ENCODE measurements at places on chromosomes 3 and 15.

DNA sequence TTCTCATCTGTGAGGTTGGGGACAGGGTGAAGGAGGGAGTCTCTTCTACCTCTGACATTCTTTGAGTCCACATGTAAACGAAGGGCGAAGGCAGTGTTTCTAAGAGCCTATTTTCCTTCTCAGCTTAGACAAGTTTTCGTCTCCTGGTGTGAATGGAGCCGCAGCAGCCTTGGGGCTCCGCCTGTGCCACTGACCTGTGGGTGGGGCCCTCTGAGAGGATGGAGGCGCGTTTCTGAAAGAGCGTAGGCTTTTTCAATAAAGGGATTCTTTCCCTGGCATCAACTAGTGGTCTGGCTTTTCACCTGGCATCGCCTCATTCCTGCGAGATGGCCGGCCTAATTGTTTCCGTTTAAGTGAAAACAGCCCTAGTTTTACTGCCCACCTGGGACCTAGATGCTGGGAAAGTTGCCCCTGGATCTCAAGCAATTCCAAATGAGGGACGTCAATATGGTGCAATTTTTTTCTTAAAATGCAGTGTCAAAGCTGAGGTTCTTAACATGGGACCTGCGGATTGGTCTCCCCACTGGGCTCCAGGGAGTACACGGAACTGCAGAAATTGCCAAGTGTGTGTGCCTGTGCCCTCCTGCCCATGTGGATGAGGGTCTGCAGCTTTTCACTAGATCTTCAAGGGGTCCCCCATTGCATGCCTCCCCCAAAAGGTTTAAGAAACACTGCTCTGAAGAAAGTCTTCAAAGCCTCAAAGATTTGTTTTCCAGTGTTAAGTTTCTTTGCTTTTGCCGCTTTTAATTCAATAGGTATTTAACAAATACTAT lies 958 bp downstream of the GLDN start:
- H3K36me3 ChIP-seq: no peaks in the 10 kb centered on the region
- H3K27me3 ChIP-seq: no peaks in the 10 kb centered on the region
- DNase-seq: no peak
- H3K4me3 ChIP-seq: peak overlapping the region; percentile 77
- H3K27ac ChIP-seq: peak overlapping the region; percentile 94
- H3K4me1 ChIP-seq: no peaks in the 10 kb centered on the region

DNA sequence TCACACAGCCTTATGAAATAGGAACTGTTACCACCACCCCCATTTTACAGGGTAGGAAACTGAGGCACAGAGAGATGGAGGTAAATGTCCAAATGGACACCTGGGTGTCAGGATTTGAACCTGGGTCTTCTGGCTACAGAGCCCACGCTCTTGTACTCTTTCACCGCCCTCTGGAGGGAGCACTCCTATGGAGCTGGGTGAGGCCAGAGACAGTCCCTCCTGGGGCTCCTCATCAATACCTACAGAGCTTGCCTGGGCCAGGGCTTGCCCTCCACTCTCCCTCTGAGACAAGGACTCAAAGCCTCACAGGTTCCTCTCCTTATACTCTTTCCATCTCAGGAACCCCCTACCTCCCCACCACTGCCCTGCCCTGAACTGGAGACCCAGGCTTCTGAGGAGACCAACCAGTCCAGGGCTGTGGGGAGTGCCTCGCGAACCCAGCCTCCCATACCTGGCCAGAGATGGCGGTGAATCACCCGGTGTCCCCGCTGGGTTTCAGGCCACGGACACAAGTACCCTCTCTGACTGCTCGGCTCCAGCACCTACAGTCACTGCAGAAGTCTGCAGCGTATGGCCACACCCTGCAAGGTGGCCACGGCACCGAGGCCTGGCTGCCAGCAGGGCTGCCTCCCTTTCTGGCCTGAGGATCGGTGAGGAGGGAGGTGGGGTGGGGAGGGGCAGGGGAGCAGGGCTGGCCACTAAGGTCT lies 22.1 kb upstream of the ATP2B2 start:
- H3K36me3 ChIP-seq: no peaks in the 10 kb centered on the region
- peak; percentile 50 for DNase-seq
- no peak overlapping the region for H3K27ac ChIP-seq
- no peaks in the 10 kb centered on the region for H3K27me3 ChIP-seq
- no peak overlapping the region for H3K4me3 ChIP-seq
- H3K4me1 ChIP-seq: no peaks in the 10 kb centered on the region

- H3K27me3 ChIP-seq: no peaks in the 10 kb centered on the region
- no peak overlapping the region for H3K27ac ChIP-seq
- H3K36me3 ChIP-seq: no peaks in the 10 kb centered on the region
- DNase-seq: no peak
- H3K4me3 ChIP-seq: no peak overlapping the region
- H3K4me1 ChIP-seq: no peaks in the 10 kb centered on the region
Observed at GRCh38 chr3:44833394-44833793, 28.3 kb upstream of the TMEM42 start.

GRCh38 chr3:106048946-106049481 lies 180.2 kb upstream of the CBLB start:
- no peak overlapping the region for H3K4me3 ChIP-seq
- H3K27me3 ChIP-seq: no peaks in the 10 kb centered on the region
- H3K36me3 ChIP-seq: no peaks in the 10 kb centered on the region
- no peaks in the 10 kb centered on the region for H3K4me1 ChIP-seq
- no peak for DNase-seq
- H3K27ac ChIP-seq: no peak overlapping the region

- H3K36me3 ChIP-seq: peaks cover 25% of the 10 kb centered on the region
- no peak overlapping the region for H3K4me3 ChIP-seq
- no peak overlapping the region for H3K27ac ChIP-seq
- no peaks in the 10 kb centered on the region for H3K4me1 ChIP-seq
Observed at GRCh38 chr3:28326458-28326926, 22.0 kb upstream of the ZCWPW2 start.

DNA sequence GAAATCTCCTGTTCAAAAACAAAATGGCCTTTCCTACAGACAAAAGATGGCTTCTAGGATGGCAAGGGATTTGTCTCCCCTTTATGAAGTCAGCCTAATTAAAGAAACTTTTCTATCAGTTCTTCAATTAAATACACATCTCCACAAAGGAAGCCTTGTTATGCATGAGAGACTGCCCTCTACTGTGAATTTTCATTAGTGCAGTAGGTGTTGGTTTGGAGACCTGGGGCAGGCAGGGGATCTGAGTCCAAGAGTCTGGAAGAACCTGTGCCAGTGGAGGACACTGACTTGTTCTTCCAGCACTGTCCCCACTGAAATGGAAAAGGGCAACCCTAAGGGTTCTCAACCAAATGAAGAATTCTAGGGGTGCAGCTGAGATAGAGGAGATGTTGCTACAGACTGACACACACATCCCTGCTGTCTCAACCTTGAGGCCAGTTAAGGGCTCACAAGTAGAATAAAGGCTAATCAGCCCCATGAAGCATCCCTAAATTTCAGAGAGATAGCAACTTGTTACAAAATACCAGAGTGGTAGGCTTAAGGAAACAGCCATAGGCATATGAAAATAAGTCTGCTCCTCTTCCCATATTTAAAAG lies 174.0 kb upstream of the PRICKLE2 start:
- H3K27ac ChIP-seq: no peak overlapping the region
- no peaks in the 10 kb centered on the region for H3K27me3 ChIP-seq
- no peaks in the 10 kb centered on the region for H3K4me1 ChIP-seq
- H3K36me3 ChIP-seq: no peaks in the 10 kb centered on the region
- DNase-seq: no peak
- no peak overlapping the region for H3K4me3 ChIP-seq

- H3K36me3 ChIP-seq: peaks cover 23% of the 10 kb centered on the region
- DNase-seq: no peak
- H3K27me3 ChIP-seq: no peaks in the 10 kb centered on the region
- H3K4me3 ChIP-seq: no peak overlapping the region
Observed at GRCh38 chr15:74682954-74683353, 12.9 kb downstream of the EDC3 start.

DNA sequence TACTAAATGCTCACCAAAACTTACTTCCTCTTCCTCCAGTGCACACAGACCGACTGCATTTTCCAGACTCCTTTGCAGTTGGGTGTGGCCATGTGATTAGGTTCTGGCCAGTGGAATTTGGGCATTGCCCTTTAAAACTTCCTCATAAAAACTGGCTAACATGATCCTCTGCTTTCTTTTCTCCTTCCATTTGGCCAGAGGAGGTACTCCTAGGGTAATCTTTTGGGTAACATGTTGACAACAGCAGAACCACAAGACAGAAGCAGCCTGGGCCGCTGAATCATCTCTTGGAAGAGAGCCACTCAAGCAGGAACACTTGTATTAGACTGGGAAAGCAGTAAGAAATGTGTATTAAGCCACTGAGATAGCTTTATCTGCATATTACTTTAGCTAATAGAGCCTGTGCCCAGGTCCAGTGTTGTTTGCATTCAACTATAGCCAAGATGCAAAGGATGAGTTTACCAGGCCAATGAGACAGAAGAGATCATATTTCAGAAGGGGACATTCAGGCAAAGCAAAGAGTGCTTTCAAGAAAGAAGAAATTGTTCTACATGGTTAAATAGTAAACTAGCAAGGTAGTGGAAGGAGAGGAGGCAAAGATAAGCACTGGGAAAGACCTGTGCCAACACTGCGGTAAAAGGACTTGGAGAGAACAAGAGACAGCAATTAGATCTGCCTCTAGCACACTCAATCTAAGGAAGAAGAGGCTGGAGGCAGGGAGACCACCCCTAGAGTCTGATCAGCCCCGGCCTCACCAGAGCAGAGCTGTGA lies 79.8 kb downstream of the PLCH1 start:
- H3K27ac ChIP-seq: no peak overlapping the region
- no peaks in the 10 kb centered on the region for H3K4me1 ChIP-seq
- H3K27me3 ChIP-seq: no peaks in the 10 kb centered on the region
- peak; percentile 69 for DNase-seq
- no peak overlapping the region for H3K4me3 ChIP-seq

GRCh38 chr3:158774965-158775364 lies 26.9 kb upstream of the MFSD1 start:
- no peak overlapping the region for H3K4me3 ChIP-seq
- no peak overlapping the region for H3K27ac ChIP-seq
- no peaks in the 10 kb centered on the region for H3K27me3 ChIP-seq

DNA sequence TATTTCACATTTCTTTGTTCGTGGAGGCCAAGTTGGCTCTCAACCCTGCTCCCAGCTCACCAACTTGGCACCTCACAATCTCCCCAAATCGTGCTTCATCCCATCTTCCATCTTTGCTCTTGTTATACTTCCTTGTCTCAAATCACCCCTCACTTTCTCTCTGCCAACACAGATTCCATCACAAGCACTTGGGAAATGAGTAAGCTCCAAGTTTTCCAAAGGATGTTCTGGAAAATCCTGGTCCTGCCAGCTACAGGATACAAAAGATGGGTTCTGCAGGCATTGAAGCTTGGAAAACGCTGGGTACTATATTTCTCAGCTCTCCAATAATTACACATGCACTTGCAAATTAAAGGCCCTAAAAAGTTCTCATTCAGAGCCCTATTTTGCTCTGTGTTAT lies 4.1 kb upstream of the TM4SF4 start:
- H3K4me3 ChIP-seq: no peak overlapping the region
- H3K27me3 ChIP-seq: no peaks in the 10 kb centered on the region
- peaks cover 6% of the 10 kb centered on the region for H3K4me1 ChIP-seq
- no peak for DNase-seq
- no peaks in the 10 kb centered on the region for H3K36me3 ChIP-seq
- H3K27ac ChIP-seq: no peak overlapping the region

DNA sequence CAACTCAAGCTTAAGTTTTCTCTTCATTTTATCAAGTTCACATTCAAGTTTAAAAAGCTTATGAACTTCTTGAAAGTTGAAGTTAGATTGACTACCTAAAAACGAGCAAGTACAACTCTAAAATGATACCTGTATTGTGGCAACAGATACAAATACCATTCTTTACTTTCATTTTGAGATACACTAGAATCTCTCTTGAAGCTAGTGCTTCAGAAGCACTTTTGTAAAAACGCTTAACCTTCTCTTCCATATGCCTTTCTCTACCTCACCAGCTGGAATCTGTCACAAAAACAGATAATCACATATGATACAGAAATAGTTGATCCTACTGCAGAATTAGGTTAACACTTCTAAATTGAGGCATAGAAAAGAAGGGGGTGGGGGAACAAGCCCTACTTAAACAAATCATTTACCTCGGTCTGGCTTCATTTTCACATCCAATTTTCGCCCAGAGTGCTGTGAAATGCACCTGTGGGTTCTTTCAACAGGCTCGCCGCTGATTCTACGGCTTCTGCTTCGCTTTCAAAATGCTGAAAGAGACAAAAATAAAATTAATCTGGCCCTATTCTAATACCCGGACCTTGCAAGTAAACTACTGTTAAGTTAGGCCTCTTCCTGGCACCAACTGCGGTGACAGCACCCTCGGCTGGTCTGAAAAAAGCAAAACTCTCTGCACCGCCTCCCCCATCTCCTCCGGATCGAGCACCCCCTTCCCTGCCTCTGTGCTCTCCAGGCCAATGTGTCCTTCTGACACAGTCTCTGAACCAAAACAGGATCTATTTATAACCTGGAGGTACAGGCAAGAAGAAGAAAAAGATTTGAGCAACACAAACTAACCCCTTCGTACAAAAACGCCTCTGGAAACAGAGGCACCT lies 1.4 kb downstream of the ATOSA start:
- H3K27ac ChIP-seq: peak overlapping the region; percentile 96
- H3K4me3 ChIP-seq: peak overlapping the region; percentile 82
- peaks cover 18% of the 10 kb centered on the region for H3K36me3 ChIP-seq
- peak; percentile 77 for DNase-seq

DNA sequence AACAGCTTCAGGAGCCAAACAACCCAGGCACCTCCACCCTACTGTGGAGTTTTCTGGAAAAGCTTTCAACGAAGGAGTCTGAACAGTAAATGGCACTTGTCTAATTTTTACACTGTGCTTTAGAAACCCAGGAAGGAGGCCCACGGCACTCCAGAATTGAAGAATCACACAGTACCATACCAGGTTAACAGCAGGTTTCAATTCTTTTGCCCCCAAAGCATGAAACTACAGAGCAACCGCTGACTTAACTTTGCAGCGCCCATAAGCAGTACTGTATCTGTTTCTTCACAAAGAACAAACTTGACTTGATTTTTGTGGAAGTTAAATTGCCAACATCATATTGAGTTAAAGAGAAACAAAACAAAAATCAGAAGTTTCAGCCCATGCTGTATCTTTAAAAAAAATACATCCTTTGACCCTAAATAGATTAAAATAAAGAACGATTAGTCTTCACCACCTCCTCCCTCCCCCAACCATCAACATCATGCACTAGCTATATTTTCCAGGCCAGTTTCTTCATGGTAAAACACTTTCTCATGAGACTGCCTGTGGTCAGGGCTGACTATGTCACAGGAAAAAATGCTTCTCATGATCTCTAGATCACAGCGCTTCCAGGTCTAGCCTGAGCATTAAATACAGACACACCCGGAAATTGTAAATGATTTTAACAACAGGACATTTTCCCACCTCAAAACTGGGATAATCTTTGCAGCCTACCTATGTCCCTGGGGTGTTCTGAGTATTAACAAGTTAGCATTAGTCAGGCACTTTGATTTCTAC lies 456.3 kb downstream of the FOXP1 start:
- H3K27me3 ChIP-seq: no peaks in the 10 kb centered on the region
- peak overlapping the region; percentile 73 for H3K4me3 ChIP-seq
- peaks cover 7% of the 10 kb centered on the region for H3K4me1 ChIP-seq

- no peaks in the 10 kb centered on the region for H3K4me1 ChIP-seq
- no peaks in the 10 kb centered on the region for H3K36me3 ChIP-seq
- H3K27me3 ChIP-seq: peaks cover 33% of the 10 kb centered on the region
- DNase-seq: no peak
- no peak overlapping the region for H3K4me3 ChIP-seq
Observed at GRCh38 chr3:147359177-147360050, 46.9 kb downstream of the ZIC4 start.

Data from ascending aorta (tissue), 2 donors.